Subcutaneous adipose tissue (tissue), 4 donors: ENCODE measurements at places on chromosomes 11 and 22. TPM values are rescaled to one million over a fixed set of nuclear protein-coding genes. Genes with fewer than 3 reads are reported as not detected.

The ADM2 gene
- total RNA-seq: not detected

The ELFN2 gene
- not detected for total RNA-seq

The P2RY2 gene
- 0.17 TPM for total RNA-seq

The SLC22A6 gene
- total RNA-seq: not detected

The MMP1 gene
- total RNA-seq: not detected

The PTPN5 gene
- total RNA-seq: not detected

The ZNF280A gene
- not detected for total RNA-seq

The UCP2 gene
- total RNA-seq: 43.6 TPM
